ENCODE measurements at places on chromosomes 6 and 20.

GRCh38 chr6:126537061-126537816 is 197.3 kb downstream of the CENPW start:
- no peak for DNase-seq

DNA sequence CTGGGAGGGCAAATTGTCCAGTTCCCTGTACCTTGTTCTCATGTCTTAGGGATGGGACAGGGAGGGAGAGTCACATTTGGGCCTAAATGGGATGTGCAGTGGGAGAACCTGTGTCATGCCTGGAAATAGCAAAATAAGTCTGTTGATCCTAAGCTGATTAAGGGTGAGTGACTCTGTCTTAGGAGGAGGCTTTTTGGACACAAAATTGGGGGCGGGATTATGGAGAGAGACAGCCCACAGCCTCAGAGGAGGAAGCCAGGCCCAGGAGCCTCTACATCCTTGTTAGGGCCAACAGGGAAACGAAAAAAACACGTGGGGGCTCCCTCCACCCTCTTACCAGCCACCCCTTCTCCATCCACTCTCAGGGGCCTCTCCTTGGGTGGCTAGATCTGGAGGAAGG is 2.2 kb downstream of the KCNB1 start:
- no peak for DNase-seq

DNA sequence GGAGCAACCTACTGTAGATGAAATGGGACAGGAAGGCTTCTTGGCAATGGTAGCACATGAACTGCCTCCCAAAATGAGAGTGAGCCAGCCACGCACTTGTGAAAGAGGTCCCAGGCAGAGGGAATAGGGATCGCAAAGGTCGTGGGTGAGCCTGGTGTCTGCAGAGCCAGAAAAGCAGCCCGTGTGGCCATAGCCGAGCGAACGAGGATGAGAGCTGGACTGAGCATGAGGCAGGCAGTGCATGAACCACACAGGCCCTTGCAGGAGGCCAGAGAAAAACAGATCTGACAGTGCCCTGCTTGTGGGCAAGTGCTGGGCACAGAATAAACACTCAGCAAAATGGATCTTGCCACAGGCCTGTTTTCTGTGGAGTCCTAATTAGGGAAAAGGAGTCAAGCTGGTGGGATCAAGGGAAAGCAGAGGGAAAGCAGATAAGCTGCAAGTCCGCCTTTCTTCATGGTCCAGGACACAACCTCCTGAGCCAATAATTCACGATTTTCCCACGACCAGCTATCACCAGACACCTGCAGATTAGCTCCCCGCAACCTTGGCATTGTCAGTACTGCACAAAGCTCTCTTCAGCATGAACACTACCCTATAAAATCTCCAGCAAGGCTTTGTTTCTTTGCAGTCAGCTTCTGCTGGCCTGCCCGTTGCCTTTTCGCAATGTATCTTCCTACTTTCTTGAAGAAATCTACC is 44.0 kb downstream of the GCNT2 start:
- DNase-seq = no peak

DNA sequence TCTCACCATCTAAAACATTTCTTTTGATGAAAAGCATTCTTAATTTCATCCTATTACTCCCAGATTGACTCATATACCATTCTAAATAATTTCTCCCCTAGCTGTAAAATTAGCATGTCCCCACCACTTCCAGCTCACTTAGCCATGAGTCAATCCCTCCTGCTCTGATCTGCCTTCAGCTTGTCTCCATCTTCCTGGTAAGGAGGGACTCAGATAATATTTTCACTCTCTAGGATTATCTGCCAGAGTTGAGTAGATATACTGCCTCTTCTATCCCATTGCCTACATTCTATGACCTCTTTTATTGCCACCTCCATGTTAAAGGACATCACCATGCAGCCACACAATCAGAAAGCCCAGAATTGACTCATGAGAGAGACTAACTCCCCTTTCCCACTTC is 348.8 kb upstream of the POU3F2 start:
- no peak for DNase-seq

DNA sequence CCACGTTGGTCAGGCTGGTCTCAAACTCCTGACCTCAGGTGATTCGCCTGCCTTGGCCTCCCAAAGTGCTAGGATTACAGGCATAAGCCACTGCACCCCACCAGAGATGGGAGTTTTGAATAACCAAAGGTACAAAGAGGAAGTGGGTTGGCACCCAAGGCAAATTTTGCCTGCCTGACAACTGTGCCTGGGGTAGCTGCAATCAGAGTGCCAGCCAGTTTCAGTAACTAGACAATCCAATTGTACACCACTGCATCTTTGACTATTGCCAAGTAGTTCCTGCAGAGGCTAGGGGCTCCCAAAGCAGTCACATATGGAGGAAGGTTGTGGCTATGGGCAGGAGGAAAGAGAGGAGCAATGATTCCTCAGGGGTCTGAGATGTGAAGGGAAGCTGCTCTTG is 16.6 kb downstream of the ZC3H12D start:
- no peak for DNase-seq

GRCh38 chr6:108895571-108895970 is 47.3 kb downstream of the ARMC2 start:
- peak; percentile 22 for DNase-seq

DNA sequence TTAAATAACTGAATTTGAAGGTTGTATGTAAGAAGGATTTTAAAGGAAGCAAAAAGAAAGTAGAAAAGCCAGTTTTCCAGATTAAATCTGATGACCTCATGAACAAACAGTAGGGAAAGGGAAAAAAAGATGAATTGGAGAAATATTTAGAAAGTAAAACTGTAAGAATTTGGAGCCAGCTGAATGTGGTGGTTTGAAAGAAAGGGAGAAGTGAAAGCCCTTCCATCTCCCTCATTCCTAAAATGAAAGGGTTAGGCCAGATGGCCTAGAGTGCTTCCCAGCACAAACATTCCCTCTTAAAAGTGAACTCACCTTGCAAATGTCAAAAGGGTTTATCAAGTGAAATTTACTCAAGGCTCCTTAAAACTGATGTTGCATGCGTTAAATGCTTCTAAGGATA is 139.3 kb upstream of the COL21A1 start:
- no peak for DNase-seq

DNA sequence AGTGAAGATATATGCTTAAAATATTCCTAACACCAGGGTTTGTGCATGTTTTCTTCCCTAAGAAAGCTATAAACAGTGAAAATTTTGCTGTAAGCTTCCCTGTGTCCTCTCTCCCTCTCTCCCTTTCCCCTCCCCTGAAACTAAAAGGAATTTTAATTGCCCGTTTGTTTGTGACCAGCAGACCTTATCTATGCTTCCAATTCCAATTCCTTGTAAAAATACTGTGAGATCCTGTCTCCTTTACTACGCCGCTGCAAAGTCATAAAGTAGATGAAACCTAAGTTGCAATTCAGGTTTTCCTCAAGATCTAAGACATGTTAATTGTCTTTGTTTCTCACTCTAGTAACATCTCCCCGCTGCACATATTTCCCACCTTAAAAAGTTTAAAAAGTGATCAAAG is 82.3 kb downstream of the DNAH8 start:
- no peak for DNase-seq

- no peak for DNase-seq
Measured at GRCh38 chr6:13769034-13769654, 45.2 kb downstream of the MCUR1 start.

DNA sequence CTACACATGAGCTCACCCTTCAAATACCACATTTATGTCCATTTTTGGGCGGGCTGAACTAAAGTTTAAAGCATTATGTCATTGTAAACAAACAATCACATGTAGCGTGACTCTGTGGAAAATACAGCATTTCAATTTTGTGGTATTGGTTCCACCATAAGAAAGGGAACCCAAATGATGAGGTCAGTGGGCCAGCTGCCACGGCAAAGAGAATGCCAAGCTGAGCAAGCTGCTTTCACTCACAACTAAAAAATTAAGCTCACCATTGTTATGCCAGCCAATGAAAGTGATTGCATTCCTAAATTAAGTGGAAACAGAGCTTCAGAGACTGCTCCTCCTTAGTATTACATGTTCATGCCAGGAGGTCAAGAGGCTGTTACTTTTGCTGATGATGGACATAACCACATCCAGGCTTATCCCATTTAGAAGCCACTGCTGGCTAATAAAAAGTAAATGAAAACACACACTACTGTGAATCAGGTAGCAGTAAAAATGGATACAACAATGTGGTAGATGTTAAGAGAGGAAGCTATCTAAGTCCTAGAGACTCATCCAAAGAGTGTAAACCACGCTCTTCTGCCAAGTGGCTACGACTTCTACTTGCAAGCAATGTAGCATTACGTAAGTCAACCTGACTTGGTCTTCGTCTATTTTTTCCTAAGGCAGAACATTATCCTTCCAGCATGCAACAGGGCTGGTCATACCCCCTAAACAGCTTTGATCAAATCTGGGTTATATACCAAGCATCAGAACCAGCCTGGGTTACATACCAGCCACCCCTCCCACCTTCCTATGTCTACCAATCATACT is 164.8 kb downstream of the BACH2 start:
- peak; percentile 81 for DNase-seq

GRCh38 chr6:136031982-136032381 is 180.5 kb downstream of the PDE7B start:
- DNase-seq = peak; percentile 67

DNA sequence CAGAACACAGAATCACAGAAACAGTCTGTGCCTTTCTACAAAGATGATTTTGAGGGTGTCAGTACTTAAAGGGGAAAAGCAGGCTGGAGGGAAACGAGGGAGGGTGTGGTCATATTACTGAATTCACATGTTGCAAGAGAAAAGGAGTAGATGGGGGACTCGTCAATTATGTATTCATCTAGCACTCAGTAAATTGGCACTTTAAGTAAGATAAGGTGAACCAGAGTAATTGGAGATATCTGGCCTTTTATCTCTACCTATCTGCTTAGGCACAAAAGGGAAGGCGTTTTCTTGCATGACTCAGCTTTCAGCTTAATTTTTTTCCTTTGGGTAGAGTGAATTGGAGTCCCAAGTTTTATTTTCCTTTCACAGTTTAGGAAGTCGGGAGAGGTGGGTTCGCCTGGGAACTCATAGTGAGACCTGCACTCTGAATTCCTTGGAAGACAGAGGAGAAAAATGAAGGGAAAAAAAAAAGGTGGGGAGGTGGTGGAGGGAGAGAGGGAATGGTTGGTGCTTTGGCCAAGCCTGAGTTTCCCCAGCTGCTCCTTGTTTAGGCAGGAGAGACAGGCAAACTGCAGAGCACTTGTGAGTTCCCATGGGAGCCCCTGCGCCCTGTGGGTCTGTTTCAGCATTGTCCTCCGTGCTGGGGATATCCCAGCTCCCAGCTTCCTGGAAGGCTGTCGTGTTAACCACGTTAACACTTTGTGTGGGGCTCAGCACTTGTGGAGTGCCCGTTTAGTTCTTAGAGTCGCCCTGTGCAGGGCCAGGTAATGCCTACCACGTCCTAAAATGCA is 19.7 kb upstream of the GTSF1L start:
- no peak for DNase-seq

GRCh38 chr6:113122060-113122459 is 735.1 kb upstream of the MARCKS start:
- DNase-seq = peak; percentile 99

DNA sequence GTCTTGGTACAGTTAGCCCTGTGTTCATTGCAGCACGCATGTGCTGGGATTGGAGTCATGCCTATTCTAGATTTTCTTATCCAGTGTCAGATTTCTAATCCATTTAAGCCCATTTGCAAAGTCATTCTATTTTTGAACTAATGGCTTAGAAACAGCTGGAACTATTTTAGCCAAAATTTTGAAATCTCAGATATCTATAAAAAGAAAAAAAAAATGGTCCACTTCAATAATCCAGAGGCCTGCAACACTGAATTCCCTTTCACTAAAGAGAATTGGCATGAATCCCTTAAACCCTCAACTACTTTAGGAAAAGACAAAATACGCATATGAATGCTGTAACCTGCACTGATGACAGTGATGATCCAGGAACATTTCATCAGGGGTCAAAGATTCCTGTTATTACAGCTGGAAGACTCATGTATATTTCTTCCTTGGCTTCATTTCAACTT is 1.5 kb downstream of the COL21A1 start:
- DNase-seq = peak; percentile 37

DNA sequence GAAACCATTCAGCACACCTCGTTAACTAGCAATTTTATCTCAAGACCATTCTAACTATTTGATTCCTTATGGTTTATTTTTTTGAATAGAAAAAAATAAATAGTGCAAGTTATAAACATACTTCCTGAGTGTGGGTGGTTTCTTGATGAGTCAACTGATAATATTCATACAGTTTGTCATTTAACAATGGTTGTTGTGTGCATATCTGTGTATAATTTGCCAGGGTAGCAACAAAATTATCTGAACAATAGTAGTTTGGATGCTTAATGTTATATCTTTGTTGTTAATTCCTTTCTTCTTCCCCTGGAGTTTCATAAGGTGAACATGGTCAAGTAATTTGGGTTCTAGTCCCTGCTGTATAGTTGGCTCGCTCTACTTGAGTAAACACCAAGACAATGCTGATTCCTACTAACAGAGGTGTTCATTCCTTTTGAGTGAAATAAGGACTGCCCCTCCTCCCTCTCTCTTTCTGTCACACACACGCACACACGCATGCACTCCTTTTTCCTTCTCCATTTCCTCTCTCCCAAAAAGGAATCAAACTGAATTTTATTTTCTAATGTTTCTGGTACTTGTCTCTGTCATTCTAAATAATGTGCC is 938.1 kb upstream of the EPHA7 start:
- DNase-seq = no peak

DNA sequence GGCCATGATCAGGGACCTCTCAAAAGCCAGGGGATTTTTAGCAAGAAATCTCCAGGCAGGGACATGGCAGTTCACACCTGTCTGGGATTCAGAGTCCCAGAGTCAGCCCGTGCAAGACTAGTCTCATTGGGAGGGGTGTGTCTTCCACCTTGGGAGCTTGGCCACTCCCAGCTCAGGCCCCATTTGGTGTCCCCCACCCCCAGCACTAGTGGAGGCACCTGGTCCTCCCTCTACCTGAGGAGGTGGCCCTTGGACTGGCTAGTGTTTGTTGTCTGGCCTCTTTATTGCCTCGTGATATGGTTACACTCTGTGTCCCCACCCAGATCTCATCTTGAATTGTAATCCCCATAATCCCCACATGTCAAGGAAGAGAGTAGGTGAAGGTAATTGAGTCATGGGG is 140.8 kb upstream of the PHACTR3 start:
- DNase-seq = no peak

Measured in fibroblast of skin of right biceps (primary cell).